A549 (cell line): ENCODE measurements at places on chromosomes 11 and 22. TPM values are rescaled to one million over a fixed set of nuclear protein-coding genes. Genes with fewer than 3 reads are reported as not detected.

Gene OR2AG2
- 0.03 to 0.05 TPM in 2 of 3 replicates, not detected in the other for polyA plus RNA-seq

Gene WT1
- 2.8 to 3.3 TPM (median 3.1 TPM) in 3 replicates for polyA plus RNA-seq

DNA sequence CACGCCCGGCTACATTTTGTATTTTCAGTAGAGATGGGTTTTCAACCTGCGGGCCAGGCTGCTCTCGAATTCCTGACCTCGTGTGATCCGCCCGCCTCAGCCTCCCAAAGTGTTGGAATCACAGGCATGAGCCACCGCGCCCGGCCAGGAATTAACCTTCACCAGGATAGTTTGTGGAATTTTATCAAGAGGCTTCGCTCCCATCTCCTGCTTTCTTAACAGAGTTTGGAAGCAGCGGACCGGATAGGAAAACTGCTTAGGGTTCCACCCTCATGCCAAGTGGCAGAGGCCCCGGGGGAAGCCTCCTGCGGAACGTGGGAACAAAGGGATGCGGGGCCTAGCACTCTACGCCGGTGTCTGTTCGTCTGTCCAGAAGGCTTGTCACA lies 229.9 kb downstream of the ST3GAL4 start:
- DNase-seq = no peak

- no peak for DNase-seq
These were observed 3.2 kb upstream of the MUC6 start for GRCh38 chr11:1039481-1040427.

- DNase-seq = no peak
These were observed 63.3 kb downstream of the GRIK4 start for GRCh38 chr11:120574876-120575275.

DNA sequence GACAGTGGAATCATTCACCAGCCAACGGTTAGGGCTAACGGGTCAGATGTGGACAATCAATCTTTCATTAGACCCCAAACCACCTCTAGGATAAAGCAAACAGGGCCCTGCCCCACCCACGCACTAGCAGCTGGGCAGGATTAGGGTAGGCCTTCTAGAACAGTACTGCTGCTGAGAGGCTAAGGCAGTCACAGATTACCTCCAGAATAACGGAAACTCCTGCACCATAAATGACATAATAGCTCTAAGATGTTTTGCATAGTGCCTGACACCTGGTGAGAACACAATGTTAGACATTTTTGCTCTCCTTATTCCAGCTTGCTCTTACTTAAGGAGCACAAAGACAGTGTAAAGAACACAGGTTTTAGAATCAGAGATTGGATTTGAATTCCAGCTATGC lies 1.8 kb downstream of the SYTL2 start:
- DNase-seq = no peak

- DNase-seq = peak; percentile 45
These were observed 790 bp downstream of the RAB1B start for GRCh38 chr11:66268952-66269905.

Gene BTG4
- polyA plus RNA-seq = 0.23 to 0.38 TPM (median 0.34 TPM) in 3 replicates

DNA sequence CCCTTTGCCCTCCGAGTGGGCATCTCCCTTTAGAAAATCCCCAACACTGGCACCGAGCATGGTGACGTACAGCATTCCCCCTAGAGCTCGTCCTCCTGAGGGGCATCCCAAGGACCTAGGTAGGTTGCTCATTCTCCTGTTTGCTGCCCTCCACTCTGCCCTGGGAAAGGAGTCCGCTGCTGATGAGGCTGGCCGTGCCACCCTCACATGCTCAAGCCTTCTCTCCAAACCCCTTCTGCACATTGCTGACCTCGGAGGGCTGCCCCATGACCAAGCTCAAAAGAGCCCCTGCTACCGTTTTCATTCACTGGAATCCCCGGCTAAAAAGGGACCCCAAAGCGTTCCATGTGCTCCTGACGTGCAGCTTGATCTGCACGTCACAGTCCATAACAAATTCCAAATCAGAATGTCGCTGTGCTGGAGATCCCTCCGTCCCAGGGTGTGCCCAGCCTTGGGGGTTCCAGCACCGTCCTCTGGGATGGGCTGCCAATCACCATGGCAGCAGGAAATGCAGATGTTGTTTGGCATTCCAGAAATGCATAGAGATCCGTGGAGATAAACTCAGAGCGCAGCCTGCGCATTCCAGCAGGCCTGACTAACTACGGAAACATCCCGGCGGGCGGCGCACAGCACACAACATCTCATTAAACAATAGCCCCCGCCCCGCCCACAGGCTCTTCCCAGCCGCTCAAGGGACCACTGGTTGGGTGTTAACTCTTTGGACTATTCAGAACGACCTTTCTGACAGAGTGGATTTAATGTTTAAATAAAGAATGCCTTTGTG lies 26.3 kb upstream of the GNB1L start:
- peak; percentile 97 for DNase-seq

Gene APOL4
- polyA plus RNA-seq = not detected in 3 replicates

- DNase-seq = peak; percentile 66
These were observed 62.3 kb downstream of the PPFIBP2 start for GRCh38 chr11:7575841-7576725.

DNA sequence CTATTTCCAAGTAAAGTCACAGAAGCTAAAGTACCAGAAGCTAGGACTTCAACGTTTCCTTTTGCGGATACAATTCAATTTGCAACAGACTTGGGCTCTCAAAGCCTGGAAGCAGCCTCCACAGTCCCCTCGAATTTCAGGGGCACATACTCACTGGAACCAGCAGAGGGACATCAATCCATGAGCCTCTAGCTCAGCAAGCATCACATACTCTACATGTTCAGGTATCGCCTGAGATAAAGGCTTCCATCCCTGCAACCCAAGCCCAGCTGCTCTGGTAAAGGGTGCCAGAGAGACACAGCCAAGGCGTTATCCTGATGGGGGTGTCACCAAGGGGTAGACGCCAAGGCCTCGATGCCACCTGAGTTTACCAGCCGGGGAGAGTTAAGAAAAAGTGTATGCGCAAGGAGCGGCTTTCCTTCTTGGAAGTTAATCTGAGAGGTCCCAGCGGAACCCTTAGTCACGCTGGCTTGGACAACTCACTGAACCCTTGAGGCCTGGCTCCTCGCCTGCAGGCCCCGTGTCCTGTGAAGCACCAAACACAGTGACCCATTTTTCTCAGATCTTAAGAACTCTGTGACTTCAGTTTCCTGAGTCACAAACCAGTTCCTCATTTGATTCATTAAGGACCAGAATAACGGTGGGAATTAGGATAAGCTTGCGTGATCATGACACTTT lies 13.0 kb downstream of the LTO1 start:
- no peak for DNase-seq

Gene SIK2
- polyA plus RNA-seq = 4.5 to 5.1 TPM (median 4.7 TPM) in 3 replicates

DNA sequence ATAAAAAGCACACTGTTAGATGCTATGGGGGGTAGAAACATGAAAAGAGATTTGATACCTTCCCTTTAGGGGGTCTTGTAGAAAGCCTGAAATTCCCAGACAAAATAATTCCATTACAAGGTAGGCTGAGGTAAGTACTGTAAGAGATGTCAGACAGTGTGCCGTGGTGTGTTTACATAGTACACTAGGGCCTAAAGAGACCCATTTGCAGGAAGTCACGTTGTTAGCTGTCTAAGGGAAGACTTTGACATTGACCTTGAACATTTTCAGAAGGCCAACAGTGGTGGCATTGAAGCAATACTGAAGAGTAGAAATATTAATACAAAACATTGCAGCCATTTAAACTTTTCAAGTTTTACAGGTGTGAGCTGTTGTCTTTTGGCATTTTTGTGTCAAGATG lies 30.8 kb downstream of the EXT2 start:
- DNase-seq = no peak

- no peak for DNase-seq
These were observed 4.5 kb downstream of the BANF1 start for GRCh38 chr11:66006891-66007176.

Gene ZNF215
- 1.0 to 1.1 TPM (median 1.1 TPM) in 3 replicates for polyA plus RNA-seq

GRCh38 chr22:49132009-49132408 lies 695.7 kb downstream of the BRD1 start:
- no peak for DNase-seq

Gene NAALAD2
- polyA plus RNA-seq = not detected in 3 replicates

- no peak for DNase-seq
These were observed 561.9 kb upstream of the ANO5 start for GRCh38 chr11:21630934-21631478.

DNA sequence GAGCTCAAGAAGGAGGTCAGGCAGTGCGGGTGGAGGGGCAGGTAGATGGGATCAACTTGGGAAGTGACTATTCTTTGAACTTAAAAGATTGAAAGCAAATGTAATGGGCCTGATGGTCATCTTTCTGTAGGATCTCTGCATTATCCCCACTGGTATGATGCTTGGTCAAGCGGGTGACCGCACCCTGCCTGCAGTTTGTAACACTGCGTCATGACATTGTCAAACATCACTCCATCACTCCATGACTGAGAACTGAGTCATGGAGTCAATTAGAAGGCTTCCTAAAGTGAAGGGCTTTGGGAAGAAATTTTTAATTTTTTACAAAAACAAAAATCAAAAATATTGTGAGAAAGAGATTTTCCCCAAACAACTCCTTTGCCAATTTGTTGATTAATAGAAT lies 62.4 kb upstream of the BMAL1 start:
- peak; percentile 82 for DNase-seq

- peak; percentile 59 for DNase-seq
These were observed 49.1 kb downstream of the MICAL2 start for GRCh38 chr11:12159351-12160099.

DNA sequence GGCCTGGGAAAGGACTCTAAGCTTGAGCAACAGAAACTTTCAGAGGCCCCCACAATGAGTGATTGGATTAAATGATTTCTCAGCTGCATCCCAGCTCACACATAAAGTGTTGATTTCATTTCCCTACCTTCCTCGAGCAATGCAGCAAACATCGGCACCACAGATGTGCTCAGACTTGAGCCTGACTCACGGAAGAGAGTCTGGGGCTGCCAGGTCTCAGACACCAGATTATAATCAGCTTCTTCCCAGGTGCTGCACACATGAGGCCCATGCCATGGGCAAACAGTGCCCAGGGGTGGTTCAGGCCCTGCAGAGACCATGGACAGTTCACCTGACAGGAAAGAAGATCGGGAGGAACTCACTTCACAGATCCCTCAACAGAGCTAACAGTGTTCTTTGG lies 226.6 kb upstream of the TENM4 start:
- DNase-seq = no peak

GRCh38 chr11:91158891-91159537 lies 936.2 kb upstream of the CHORDC1 start:
- DNase-seq = no peak

Gene TRIM34
- 6.1 to 8.1 TPM (median 6.8 TPM) in 3 replicates for polyA plus RNA-seq
